ENCODE measurements at places on chromosomes 13 and 19. TPM values are rescaled to one million over a fixed set of nuclear protein-coding genes. Genes with fewer than 3 reads are reported as not detected.

The TUBA3C gene
- not detected for total RNA-seq

The IL4I1 gene
- not detected for total RNA-seq

The ALOX5AP gene
- 1.1 TPM for total RNA-seq

The SPACA6 gene
- 8.2 TPM for total RNA-seq

The CYP2B6 gene
- total RNA-seq: not detected

The SBK3 gene
- total RNA-seq: not detected

The LDLR gene
- total RNA-seq: 87.2 TPM

The KIR3DL2 gene
- total RNA-seq: not detected

The FAM124A gene
- total RNA-seq: 0.55 TPM

The PRR36 gene
- total RNA-seq: not detected

The NFIX gene
- 9.6 TPM for total RNA-seq

The FOXO1 gene
- total RNA-seq: 1.7 TPM

The ZNF568 gene
- total RNA-seq: 3.0 TPM

The SOHLH2 gene
- total RNA-seq: 0.33 TPM

The KIR3DL1 gene
- total RNA-seq: not detected

The ZNF235 gene
- total RNA-seq: 1.8 TPM

The PRR22 gene
- not detected for total RNA-seq

The EDNRB gene
- not detected for total RNA-seq

The STAP2 gene
- total RNA-seq: 0.78 TPM

The KLK4 gene
- not detected for total RNA-seq

The VAV1 gene
- total RNA-seq: not detected

The ZNF497 gene
- 5.1 TPM for total RNA-seq

The GIPC3 gene
- not detected for total RNA-seq

The LIM2 gene
- not detected for total RNA-seq

The MICOS13 gene
- total RNA-seq: 52.7 TPM

The PCSK4 gene
- 0.31 TPM for total RNA-seq

The JUND gene
- 86.4 TPM for total RNA-seq

The ZNF132 gene
- total RNA-seq: 6.4 TPM

The ATCAY gene
- not detected for total RNA-seq

The MYO9B gene
- 15.1 TPM for total RNA-seq

The ASPDH gene
- not detected for total RNA-seq

The FCAR gene
- total RNA-seq: not detected

All from H4 (cell line).